Adrenal gland (tissue), 19 donors: ENCODE measurements at places on chromosomes 1 and 21. TPM values are rescaled to one million over a fixed set of nuclear protein-coding genes. Genes with fewer than 3 reads are reported as not detected.

GRCh38 chr1:157472056-157472701, 80.1 kb downstream of the FCRL5 start:
- no peak for DNase-seq

Gene NAV1
- 12.4 TPM for total RNA-seq

Gene TNN
- 0.50 TPM for total RNA-seq

DNA sequence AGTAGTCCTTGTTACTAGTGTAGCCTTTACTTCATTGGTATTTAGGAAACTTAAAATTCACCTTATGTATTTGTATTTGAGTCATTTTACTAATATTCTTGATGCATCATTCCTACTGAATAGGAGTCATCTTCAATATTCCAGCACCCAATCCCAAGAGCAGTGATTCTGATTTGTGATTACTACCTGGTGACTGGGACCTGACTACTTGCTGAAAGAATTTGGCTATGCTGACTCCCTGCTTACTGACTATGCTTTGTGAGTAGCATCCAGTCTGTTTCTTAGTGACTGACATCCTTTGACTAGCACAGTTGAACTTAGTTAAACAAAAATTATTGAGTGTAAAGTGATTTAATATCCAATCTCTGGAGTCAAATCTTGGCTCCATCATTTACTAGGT, 129.9 kb upstream of the NEGR1 start:
- DNase-seq, result no peak

Gene COL18A1
- 92.9 TPM for total RNA-seq

Gene TACSTD2
- total RNA-seq, result not detected

DNA sequence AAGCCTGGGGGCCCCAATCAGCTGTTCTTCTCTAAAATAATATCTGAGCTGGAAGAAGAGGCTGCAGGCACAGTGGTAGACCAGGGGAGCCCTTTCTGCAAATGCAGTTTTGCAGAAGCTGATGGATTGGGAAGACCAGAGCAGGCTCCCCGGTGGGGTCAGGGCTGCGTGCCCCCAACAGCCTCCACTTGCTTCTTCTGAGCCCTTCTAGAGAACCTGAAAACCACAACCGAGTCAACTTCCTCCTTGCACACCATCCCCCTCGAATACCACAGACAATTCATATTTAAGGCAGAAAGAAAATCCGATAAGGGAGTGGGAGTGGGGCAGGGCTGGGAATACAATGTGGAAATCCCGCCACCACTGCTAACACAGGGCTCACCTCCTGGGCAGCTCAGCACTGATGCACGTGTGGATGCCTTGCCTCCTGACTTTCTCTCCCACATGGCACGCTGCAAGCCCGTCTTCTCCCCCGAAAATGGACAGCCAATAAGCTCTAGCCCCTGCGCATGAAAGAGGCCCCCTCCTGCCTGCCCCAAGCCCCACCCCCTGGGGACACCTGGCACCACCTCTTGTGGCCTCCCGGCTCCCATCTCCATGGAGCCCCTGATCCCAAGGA, 25.4 kb upstream of the ALDH4A1 start:
- no peak for DNase-seq

Gene TNFRSF14
- total RNA-seq, result 7.0 TPM
